ENCODE measurements at places on chromosomes 6 and 20. TPM values are rescaled to one million over a fixed set of nuclear protein-coding genes. Genes with fewer than 3 reads are reported as not detected.

The MUC22 gene
- total RNA-seq, result not detected

The FGD2 gene
- 1.5 TPM for total RNA-seq

The DZANK1 gene
- 1.1 TPM for total RNA-seq

The GNMT gene
- total RNA-seq, result 0.60 TPM

The DNAH8 gene
- 0.05 TPM for total RNA-seq

DNA sequence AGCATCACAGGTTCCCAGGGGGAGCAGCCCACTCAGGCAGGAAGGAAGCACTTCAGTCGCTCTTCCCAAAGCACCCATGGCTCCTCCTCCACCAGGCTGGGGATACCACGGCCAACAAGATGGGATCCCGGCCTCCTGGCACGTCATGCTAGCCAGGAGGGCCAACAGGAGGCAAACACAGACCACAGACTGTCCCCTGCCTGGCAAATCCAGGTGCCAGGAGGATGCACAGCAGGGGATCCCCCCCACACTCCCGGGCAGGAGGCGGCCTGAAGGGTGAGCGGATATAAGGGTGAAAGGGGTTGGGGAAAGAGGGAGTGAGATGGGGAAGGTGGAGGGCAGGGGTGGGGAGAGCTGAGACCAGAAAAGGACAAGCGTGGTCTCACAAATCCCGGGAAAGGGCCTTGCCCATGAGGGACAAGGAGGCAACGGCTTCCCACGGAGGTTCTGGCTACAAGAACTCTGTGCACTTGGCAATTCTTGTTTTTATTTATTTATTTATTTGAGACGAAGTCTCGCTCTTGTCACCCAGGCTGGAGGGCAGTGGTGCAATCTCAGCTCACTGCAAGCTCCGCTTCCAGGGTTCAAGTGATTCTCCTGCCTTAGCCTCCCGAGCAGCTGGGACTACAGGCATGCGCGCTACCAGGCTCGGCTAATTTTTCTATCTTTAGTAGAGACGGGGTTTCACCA is 7.2 kb downstream of the PXDC1 start:
- DNase-seq, result no peak

DNA sequence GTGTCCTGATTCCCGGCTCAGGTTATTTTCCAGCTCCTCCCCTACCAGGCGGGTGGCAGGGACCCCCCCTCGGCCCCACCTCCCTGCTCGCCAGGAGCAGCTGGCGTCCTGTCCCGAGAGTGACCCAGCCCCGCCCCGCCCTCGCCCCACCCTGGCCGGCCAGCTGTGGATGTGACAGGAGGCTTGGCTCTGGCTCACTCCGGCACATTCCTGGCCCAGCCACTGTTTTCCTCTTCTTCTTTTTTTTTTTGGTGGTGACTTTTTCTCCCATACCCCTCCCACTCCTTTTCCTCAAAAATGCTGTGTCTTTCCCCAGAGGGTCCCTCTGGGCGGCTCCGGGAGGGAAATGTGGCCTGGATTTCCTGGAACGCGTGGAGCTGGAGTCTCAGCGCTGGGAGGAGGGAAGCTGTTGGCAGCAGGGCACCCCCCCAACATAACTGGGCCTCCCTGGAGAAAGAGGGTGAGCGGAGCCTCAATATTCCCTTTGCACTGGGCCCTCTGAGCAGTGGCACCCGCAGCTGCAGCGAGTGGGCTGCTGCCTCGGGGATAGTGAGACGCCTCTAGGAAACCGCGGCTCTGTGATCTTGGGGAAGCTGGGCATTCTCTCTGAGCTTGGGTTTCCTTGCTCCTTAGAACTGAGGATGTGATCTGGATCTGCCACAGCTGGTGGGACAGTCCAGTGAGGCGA is 28.3 kb upstream of the CSNK2A1 start:
- DNase-seq, result no peak

- DNase-seq, result no peak
Observed at GRCh38 chr6:48994811-48995210, 468.2 kb downstream of the MMUT start.

DNA sequence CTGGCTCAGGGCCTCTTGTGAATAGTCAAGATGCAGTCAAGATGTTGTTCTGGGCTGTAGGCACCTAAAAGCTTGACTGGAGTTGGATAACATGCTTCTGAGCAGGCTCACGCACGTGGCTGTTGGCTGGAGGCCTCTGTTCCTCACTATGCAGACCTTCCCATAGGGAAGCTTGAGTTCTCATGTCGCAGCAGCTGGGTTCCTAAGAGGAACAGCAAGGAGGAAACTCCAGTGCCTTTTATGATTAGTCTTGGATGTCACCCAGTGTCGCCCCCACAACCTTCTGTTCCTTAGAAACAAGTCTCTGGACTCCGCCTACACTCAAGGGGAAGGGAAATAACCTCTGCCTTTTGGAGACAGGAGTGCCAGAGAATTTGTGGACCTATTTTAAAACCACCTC is 210.7 kb downstream of the BCAS1 start:
- no peak for DNase-seq

- no peak for DNase-seq
Observed at GRCh38 chr6:158892266-158892665, 73.1 kb upstream of the EZR start.

DNA sequence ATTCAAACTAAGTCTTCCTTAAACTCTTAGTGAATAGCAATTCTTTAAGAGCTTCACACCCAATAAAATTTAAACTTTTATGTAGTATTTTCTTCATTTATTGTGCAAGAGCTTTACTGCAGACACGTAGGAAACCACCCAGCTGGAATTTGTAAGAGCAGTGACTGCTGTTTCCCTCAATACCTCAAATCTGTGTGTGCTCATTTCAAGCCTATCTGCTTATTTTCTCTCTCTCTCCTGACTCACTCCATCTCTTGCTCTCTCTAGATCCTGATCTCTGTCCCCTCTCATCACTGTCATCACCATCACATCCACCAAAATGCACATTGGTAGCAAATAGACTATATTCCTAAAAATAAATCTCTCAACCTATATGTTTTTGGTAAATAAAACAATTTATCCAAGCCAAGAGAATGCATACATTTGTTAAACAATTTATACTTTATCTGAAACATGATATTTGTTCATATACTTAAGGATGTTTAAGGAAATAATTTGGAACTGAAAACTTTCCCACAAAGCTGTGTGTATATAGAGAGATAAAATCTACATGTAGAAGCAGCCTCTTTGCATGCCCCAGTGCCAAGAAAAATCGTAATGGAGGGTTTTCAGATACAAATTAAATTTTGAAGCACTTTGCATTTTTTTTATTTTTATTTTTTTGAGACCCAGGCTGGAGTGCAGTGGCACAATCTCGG is 273.0 kb downstream of the TFAP2A start:
- no peak for DNase-seq

DNA sequence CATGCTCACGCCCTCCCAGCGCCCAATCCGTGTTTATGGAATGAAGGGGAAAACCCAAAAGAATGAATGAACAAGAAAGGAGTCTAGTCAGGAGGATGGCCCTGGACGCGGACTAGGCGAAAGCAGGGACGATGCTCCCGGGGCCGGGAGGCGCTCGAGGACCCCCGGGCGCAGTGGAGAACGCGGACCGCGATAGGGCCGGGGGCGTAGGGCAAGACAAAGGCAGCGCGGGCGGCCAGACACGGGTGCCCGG is 758 bp downstream of the GCLC start:
- DNase-seq, result no peak

GRCh38 chr6:3884007-3884745 is 35.0 kb downstream of the FAM50B start:
- no peak for DNase-seq

DNA sequence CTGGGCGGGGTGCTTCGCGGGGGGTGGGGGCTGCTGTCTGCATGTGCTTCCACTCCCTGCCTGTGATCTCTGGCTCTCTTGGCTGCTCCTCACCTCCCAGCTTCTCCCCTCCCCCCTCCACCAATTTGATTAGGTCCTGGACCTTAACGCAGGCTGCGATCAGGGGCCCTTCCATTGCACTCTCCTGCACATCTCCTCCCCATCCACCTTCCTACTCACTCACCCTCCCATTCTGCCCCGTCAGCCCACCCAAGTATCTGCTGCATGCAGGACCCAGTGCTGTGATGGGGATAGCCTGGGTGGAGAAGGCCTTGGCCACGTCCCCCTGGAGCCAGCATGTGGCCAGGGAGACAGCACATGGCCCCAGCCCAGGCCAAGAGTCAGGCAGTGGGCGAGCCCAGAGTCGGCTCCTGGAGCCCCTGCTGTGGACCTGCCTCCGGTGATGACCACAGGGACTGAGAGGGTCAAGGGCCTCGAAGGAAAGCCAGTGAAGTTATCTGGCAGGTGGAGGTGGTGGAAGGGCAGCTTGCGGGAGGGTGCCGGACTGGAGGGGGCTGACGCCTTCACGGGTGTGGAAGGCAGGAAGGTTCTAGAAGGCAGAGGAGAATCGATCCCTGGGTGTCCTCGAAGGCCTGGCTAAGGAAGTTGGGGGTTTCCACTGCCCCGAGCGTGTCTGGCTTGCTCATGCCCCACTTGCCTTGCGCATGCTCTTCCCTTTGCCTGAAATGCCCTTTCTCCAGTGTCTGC is 40.7 kb downstream of the SRC start:
- DNase-seq, result no peak

DNA sequence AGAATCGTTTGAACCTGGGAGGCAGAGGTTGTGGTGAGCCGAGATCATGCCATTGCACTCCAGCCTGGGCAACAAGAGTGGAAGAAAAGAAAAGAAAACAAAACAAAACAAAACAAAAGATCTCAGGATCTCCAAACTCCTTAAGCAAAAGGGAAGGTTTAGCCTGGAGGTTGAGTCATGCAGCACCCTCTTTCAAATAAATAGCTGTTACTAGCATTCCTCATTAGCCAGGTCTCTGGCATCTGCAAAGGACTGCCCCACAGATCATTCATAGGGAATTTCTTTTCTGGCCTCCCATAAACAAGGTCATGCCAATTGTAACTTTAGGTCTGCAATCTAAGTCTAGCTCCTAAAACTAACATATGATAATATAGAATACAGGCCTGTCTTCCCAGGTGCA is 37.2 kb downstream of the EDN1 start:
- DNase-seq, result no peak

- no peak for DNase-seq
Observed at GRCh38 chr6:34855463-34855862, 32.4 kb downstream of the TAF11 start.

- no peak for DNase-seq
Observed at GRCh38 chr6:9417400-9417799, 982.1 kb upstream of the SLC35B3 start.

DNA sequence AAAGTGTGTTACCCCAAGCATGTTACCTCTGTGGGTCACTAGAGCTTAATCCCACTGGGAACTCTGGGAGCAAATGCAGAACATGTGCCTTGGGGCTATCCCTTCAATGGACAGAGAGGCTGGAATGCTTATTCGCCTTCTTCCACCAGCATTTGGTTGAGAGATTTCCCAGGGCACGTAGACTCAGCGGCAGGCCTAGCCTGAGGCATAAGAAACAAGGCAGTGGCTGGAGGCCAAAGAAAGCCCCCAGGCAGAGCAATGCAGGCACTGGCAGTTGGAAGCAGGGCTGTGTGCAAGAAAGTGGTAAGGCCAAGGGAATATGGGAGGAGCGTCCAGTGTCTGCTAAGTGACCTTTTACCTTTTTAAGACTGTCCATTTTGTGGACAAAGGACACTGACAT is 114.0 kb upstream of the FLRT3 start:
- DNase-seq, result no peak

DNA sequence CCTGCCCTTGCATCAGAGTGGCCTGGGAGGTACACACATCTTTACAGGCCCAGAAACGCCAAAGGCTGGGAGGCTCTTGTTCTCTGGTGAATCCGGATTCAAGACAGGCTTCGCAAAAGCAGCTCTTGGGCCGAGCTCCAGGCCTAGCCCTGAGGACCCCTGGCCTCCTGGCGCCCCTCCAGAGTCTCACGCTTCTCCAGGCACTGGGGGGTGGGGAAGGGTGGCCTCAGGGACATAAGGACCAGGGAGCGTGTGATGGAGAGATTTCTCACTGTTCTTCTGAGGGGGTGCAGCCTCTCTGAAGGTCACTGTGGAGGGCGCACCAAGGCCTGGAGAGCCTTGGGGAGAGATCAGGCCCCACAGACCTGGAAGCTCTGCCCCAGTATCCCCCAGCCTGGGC is 349.2 kb downstream of the ZFAND3 start:
- no peak for DNase-seq

DNA sequence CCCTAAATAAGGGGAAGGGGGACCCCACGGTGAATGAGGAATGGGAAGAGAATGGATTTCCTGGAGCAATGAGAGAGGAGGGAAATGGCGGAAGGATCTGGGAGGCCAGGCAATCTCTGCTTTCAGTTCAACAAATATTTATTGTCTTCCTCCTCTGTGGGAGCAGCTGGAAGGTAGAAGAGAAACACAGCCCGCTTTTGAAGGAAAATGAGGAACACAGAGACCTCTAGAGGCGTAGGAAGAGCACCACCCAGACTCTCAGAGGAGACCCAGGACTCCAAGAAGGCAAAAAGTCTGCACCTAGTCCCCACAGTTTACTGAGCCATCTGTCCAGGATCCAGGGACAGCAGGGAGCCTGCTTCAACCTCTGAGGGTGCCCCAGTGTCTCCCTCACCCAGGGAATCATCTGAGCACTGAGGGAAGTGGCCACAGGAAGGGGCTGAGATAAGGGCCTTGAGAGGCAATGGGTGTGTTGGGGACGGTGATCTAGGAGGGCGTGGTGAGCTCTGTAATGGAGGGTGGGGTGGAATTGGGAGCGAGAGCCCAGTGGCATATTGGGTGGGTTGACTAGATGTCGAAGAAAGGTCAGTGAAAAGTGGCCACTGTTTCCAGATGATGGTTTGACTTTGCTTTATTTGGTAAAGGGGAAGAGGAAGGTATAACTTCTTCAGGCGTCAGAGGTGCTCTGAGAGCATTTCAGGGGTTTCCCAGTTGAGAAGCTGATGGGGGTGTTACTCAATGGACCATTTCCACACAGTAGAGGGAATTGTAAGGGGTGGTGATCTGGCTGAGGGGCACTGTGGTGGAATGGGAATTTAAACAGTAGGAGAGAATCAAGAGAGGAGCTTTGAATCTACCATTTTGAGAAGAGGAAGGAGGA is 610 bp downstream of the PSORS1C1 start:
- DNase-seq, result no peak

All from activated T-helper 1 cell treated with anti-CD3 and anti-CD28 coated beads, Interleukin-12 subunit alpha, Interleukin-12 subunit beta, Interleukin-2, Interleukin-4 antibody, amounts not matched to agents 30 ng/mL and 10 ng/mL and 1 ng/mL, durations not matched to agents 14 hours and 24 hours and 36 hours (primary cell).